ENCODE measurements at places on chromosomes 11 and 22. TPM values are rescaled to one million over a fixed set of nuclear protein-coding genes. Genes with fewer than 3 reads are reported as not detected.

DNA sequence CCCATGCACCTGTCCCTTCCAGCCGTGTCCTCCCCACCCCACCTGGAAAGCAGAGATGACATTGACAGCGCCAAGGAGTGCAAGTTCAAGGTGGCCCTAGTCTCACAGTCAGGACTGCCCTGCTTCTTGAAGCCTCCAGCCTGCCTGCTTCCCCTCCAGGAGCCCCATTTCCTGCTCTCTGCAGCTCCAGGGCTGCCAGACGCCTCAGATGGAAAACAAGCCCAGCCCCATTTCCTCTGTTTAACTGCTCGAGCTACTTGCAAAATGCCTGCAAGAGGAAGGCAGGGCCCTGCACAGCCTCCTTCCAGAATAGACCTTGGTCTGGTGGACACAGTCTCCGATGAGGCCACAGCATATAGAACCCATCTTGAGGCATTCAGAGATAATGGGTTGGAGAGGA, 5.0 kb upstream of the DGKZ start:
- no peak for DNase-seq

DNA sequence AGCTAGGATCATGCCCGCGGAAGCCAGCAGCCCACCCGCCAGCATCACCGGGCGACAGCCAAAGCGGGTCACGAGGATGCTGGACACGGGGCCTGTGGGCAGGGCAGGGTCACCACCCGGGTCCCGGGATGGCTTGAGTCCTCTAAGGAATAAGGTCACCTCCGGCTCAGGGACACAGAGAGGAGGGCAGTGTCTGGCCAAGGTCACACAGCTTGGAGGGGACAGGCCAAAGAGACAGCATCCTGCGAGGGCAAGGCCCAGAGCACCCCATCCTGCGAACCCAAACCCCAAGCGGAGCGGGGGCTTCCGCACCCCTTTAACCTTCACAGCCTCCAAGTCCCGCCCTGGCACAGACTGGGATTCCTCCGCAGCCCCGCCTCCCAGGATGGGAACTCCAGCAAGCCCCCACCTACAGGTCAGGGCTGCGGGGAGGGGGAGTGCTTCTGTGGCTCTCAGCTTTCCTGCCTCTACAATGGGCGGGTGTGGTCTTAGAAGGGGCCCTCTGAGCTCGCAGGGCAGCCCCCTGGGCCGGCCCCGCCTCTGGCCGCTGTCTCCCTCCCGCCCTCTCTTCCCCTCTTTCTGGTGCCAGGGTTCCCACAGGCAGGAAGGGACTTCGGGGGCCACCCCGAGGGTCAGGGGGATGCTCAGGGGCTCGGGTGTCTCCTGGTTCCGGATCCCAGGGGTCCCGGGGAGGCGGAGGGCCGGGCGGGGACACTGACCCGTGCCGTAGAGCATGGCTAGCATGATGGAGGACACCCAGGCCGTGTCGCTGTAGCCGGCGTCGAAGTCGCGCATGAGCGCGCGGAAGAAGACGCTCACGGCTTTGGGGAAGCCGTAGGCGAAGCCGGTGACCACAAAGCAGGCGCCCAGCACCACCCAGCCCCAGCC, 1.8 kb downstream of the SLC16A8 start:
- DNase-seq = no peak

DNA sequence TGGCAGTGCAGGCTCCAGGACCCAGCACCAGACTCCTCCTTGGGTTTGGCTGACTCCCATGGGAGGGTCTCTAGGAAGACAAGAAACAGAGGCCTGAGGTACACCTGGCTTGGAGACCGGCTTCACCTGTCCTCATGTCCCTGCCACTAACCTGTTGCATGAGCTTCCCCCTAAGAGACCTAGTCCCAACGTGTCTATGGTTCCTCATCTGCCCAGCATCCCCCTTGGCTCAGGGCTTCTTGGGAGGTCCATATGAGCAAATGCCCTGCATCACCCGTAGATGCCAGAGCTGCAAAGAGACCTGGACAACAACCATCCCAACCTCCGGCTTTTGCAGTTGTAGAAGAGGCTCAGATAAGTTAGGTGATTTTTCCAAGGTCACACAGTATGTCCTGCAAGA, 123.5 kb downstream of the BUD13 start:
- no peak for DNase-seq

GRCh38 chr11:122107566-122107965, 8.4 kb downstream of the BLID start:
- DNase-seq = no peak

DNA sequence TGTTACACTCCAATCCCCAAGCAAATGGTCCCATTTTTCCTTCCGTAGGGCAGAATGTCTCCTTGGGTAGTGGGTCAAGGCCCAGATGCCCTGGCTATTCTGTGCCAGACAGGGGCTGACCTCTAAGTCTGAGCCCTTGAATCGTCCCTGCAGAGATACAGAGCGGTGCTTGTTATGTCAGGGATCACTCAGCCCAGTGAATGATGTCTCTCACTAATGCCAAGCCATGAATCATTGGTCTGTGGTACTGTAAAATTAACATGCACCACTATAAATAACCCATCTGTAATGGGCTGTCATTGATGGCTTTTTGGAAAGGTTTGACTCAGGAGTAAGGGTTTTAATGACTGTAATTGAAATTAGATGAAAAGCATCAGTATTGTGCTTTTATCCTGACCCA, 35.3 kb upstream of the KIRREL3 start:
- DNase-seq = no peak

- no peak for DNase-seq
Measured at GRCh38 chr11:68311160-68312116, 953 bp upstream of the LRP5 start.

- no peak for DNase-seq
Measured at GRCh38 chr11:130199792-130200191, 40.2 kb downstream of the ST14 start.

GRCh38 chr11:33268945-33269540, 11.9 kb downstream of the HIPK3 start:
- DNase-seq = no peak

GRCh38 chr11:116427337-116427902, 345.4 kb downstream of the BUD13 start:
- no peak for DNase-seq

- DNase-seq = no peak
Measured at GRCh38 chr11:7858006-7858405, 61.3 kb upstream of the OR5P2 start.

DNA sequence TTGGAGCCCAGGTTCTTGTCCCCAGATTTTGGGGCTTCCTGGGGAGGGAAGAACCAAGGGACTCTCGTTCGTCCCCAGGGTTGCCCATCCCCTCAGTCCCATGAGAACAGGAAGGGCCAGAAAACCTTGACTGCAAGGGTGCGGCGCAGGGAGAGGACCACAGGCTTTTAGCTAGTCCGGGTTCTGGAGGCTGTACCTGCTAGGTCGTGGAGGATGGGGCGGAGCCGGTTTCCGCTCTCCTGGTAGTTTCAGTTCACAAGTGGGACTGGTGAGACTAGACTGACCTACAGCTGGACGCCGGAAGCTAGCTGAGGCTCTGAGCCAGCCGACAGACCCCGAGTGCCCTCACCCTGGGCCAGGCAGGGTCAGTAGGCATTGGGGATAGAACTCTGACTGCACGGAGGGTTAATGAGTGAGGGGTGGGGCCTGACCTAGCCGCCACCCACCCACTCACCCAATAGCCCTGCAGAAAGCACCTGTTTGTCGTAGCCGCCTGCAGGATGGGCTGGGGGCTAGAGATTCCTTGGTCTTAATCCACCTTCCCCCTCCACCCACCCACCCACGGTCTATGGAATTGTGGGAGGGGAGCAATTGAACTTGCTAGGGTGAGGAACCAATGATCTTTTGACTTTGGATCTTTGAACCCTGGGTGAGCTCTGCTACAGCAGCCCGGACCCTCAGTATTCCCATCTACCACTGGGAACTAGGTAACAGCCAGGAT, 1.5 kb downstream of the MAFF start:
- peak; percentile 65 for DNase-seq

GRCh38 chr22:46985507-46985882, 223.0 kb downstream of the TBC1D22A start:
- DNase-seq = no peak

DNA sequence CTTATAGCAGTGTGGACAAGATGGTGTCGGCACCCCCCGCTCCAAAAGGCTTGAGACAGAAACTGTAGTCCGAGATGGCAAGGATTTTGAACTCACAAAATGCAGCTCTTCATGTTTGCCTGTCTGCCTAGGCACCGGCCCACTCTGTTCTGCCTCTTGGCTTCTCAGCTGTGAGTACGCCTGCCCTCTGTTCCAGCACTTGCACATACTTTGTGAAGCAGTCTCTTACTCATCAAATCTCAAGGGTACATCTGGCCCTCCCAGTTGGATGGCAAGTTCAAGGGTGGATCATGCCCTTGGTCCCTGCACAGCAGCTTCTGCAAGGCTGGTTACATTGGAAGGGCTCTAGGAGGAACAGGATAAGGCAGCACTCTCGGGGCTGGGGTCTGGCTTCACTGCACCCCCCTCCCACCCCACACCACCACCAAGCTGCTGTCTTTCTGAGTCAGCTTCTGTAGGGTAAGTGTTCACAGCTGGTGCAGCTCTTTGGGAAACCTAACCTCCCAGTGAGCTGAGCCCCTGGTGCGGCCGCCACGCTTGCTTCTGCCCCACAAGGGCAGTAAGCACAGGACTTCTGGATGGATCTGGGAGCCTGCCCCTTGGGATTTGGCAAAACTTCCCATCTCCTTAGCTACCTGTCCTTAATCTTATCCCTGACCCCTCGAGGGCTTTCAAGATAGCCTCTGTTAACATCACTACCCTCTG, 37.2 kb downstream of the FAM83F start:
- no peak for DNase-seq

DNA sequence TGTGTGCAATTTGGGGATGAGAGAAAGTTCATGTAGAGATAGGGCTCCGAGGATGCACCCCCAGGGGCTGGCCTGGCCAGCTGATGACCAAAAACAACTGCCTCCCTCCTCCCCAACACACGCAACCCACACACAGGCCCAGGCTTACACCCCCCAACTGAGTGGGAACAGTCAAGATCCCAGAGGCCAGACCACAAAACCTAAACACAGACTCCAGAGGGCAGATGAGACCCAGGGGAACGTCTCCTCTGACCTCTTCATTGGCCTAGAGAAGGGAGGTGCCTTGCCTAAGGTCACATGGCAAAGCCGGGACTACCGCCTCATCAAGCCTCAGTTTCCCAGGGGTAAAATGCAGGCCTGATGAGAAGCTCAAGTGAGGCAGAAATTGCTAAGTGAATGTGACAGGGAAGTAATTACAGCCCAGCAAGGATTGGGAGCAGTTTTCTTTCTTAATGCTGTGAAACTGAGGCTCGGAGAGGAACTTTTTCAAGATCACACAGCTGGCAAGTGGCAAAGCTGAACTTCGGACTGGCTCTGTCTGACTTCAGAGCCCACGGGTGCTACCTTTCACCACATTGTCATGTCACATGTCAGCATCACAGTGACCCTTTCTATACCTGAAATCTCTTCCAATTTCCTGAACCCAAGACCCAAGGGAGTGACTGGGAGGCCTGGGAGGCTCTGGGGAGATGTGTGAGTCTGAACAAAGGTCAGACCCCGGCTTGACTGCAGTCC, 69.9 kb upstream of the WNT11 start:
- no peak for DNase-seq

DNA sequence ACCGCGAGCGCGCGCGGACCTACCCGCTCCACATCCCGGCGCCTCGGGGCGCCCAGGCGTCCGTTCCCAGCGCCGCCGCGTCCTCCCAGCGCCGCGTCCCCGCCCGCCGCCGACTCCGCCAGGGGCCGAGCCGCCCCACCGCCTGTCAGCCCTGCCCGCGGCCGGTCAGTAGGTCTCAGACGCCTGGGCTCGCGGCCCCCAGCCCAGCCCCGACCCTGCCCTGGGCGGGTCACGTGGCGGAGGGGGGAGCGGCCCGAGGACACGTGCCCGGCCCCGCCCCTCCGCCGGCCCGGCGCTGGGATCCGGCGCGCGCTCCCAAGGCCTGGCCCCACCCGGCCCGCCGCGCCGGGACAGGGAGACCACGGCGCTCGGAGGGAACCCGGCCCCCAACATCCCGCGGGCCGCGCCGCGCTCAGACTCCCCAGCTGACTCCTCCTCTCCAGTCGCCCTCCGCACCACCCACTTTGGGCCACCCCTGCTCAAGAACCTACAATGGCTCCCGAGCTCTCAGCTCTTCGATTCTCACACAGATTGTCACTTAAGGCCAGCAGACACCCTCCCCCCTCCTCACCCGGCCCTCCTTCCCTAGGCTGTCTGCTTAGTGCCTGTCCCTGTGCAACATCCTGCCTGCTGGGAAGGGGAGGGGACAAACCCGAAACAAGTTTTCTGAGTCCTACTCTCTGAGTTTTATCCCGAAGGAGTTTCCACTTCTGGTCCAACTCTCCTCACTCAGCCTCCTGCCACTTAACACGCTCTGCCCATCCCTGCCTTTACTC, at the start of gene RAB3IL1:
RAB3IL1 (minus strand) TSS at position 233 of the 776 bp plus-strand sequence; CDS start at position 34, 199 bp downstream.
- DNase-seq = no peak

GRCh38 chr11:130168105-130168504, 8.5 kb downstream of the ST14 start:
- DNase-seq = no peak

GRCh38 chr11:33690290-33691065, 10.1 kb downstream of the C11orf91 start:
- no peak for DNase-seq

- no peak for DNase-seq
Measured at GRCh38 chr11:93410441-93410840, 79.9 kb downstream of the DEUP1 start.

GRCh38 chr22:48318575-48319320, 1508.9 kb downstream of the BRD1 start:
- DNase-seq = no peak

DNA sequence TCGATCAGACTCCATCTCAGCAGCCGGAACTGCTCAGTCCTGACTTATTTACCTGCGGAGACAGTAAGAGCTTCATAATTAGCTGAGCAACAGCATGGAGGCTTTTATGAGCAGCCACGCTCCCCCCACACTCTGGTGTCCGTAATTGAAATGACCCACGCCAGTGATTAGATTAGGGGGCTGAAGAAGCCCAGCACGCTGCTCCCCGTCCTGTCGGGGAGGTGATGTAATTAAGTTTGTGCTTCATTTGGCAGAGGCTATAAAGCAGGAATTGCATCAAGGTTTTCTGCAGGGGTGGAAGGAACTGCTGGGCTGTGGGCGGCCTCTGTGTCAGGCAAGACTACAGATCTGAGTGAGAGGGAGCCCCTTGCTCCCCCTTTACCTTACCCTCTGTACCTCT, 22.8 kb upstream of the HTR3A start:
- DNase-seq = no peak

GRCh38 chr11:114243461-114244372, 52.5 kb upstream of the NNMT start:
- DNase-seq = no peak

- DNase-seq = no peak
Measured at GRCh38 chr11:131378931-131379330, 8.5 kb downstream of the NTM start.

Gene LSP1
- total RNA-seq = 590 TPM

Gene MMP12
- total RNA-seq = not detected

Gene NLRP10
- total RNA-seq = not detected

Gene LRRN4CL
- total RNA-seq = 0.20 TPM

Gene BTBD18
- total RNA-seq = not detected

Gene C22orf15
- total RNA-seq = 1.1 TPM

Gene OR10D3
- total RNA-seq = not detected

Gene LRRC51
- total RNA-seq = 5.9 TPM

Gene PTDSS2
- 21.5 TPM for total RNA-seq

Gene APOBEC3F
- total RNA-seq = 36.4 TPM

Gene SLC22A6
- total RNA-seq = not detected

Gene CLCF1
- total RNA-seq = 0.71 TPM
